ENCODE measurements at places on chromosomes 6 and 20.
A peak's percentile ranks its signal among the peaks of the same experiment; 100 is the strongest.

DNA sequence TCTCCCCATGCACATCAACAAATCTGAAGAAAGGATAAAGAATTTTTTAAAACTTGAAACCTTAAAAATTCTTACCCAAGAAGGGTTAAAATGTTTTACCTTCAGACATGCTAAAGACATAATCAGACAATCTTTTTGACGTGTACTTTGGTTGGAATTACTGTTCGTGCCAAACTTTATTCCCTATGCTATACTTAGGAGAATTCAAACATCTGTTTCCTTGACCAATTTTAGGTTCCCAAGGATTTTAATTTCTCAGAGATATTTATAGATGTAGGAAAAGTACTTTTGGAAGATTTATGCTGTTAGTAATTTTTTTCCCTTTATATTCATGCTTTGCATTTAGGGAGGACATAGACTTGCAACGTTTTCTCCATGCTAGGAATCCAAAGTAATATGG, 108.4 kb downstream of the AFG1L start:
- DNase-seq = no peak

DNA sequence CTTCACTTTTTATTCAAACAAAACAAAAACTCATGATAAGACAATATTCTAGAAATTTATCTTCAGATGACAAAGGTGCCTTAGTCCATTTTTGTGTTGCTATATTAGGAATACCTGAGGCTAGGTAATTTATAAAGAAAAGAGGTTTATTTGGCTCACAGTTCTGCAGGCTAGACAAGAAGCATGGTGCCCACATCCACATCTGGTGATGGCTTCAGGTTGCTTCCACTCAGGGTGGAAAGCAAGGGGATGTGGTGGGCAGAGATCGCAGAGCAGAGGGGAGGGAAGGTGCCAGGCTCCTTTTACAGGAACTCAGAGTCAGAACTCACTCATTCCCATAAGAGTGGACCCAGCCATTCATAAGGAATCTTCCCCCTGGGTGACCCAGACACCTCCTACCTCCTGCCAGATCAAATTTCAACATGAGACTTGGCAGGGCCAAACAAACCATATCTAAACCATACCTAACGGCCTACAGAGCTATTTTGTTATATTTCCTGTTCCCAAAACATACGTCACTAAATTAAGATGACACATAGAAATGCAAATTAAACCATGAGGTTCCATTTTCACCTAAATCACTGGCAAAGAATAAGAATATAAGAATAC, 26.4 kb downstream of the ABHD12 start:
- DNase-seq = no peak

DNA sequence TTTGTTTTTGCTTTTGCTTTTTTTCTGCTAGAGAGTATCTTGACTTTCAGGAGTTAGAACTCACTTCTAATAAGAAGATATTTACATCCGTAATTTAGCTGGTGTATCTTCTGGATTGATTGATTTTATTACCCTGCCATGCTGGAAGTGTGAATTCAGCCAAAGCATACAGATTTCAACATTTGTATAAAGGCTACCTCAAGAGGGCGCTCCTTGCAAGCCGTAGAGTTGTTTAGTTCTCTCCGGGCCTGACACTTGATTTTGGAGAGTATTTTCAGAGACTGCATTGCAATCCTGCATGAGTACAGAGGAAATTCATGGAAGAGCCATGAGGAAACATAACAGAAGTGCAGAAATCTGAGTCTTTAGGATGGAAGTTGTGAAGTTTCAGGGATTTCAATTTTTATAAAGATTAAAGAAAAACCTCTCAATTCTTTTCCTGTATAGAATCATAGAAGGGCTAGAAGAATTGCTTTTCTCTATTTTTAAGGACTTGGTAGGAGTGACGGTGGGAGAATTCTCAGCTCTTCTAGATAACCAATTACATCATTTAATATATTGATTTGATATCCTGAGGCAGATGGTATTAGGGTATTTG, 66.7 kb upstream of the TIAM2 start:
- DNase-seq = peak; percentile 80

- DNase-seq = no peak
Observed at GRCh38 chr6:30113003-30113759, at the start of gene TRIM31. Gene TRIM31 (minus strand): TSS chr6:30113090. CDS start chr6:30112805, 285 bp downstream.

DNA sequence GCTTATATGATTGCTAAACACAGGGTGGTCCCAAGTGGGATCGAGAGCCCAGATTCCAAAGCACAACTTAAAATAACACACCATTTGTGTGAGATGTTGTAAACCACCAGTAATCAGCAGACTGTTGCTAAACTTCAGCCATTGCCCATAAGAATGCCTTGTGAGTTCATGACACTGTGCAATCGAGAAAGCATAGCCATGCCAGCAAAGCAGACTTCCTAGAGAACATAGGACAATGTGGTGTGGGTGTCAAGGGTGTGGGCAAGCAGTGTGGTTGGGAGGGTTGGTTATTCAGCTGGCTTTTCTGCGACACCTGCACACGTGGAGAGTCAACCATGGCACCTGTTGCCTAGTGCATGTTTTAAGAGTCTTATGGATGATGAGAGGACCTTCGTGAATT, 16.1 kb upstream of the CALHM6 start:
- DNase-seq = no peak

GRCh38 chr20:44479643-44480042, 4.0 kb downstream of the TTPAL start:
- no peak for DNase-seq

GRCh38 chr6:31900917-31901414, 920 bp downstream of the ZBTB12 start:
- DNase-seq = no peak

DNA sequence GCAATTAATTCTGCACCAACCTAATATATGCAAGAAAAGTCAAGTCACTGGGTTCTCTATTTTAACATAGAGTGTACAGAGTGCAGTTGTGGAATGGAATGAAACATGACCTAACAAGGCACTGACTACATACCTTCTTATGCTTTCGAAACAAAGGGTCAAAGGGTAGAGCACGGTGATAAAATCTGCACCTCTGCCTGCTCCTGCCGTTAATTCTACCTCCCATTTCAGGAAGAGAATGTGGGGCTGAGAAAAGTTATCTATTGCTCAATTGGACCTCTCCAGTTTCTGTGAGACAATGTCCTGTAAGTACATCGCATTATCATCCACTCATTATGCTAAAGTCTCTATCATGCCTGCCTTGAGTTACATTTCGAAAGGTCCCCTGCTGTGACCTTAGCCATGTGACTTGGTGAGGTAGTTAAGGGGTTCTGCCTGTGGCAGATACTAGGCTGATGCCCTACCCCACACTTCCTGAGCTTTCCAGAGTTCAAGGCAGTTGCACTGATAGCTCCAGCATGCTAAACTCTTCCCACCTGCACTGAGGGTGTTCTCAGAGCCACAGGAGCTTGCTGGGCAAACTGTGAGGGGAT, 14.0 kb upstream of the MOCS1 start:
- DNase-seq = no peak

DNA sequence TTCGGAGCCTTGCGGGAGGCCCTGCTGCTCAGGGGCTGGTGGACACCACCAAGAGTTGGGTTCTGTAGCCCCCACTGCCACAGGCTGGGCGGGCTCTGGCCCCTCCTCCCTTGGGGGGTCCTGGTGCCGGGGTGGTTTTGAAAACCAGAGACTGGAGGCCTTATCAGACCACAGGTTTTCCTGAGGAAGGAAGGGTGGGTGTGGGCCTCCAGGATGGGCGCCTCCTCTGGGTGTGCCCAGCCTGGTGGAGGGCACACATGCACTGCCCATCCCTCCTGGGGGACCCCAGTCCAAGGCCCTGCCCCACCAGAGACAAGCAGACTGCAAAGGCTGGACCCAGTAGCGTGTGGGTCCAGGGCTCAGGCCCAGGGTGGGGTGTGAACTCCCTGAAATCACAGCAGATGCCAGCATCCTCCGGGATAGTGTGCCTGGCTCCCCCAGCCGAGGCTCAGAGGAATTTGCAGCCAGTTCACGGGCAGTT, 13.5 kb upstream of the ZBTB46 start:
- no peak for DNase-seq

GRCh38 chr20:40688129-40689099, 622 bp downstream of the MAFB start:
- DNase-seq = peak; percentile 24

GRCh38 chr6:20572940-20573339, 38.7 kb downstream of the CDKAL1 start:
- peak; percentile 20 for DNase-seq

- DNase-seq = peak; percentile 8
Observed at GRCh38 chr6:48560408-48560807, 449.4 kb upstream of the PTCHD4 start.

- no peak for DNase-seq
Observed at GRCh38 chr20:37525810-37526209, 1.9 kb downstream of the BLCAP start.

GRCh38 chr6:112258642-112259336, 4.4 kb upstream of the LAMA4 start:
- DNase-seq = no peak

DNA sequence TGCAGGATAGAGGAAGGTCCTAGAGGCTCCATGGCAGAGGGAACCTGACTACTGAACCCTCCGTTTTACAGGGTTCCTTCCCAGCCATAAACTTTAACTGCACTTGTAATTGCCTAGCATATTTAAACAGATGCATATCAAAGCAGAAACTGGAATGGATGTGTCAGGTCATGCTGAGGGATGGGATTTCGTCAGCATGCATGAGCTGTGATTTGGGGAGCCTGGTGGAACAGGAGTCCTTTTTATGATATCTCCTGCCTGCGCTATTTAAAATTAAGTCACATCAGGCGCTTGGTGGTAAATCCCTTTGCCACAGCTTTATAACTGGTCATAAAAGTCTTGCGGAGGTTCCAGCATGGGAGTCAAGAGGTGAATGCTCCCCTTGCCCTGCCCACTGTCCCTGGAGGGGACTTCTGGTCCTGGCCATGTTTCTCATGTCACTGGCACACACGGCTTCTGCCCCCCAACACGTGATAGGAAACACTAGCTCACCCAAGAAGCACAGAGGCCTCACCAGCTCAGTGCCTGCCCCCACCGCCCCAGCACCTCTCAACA, 26.0 kb upstream of the PCMTD2 start:
- DNase-seq = no peak
